Esophagus mucosa (tissue), 1 donor: ENCODE measurements at places on chromosomes 5 and 9.

GRCh38 chr5:81418606-81419005 is 24.7 kb upstream of the ACOT12 start:
- no peak for ATAC-seq

GRCh38 chr9:121589986-121590385 is 61.4 kb upstream of the DAB2IP start:
- no peak for ATAC-seq

- no peak for ATAC-seq
These were observed 15.5 kb downstream of the ZBTB34 start for GRCh38 chr9:126875756-126876510.

GRCh38 chr9:18480662-18481093 is 6.7 kb downstream of the ADAMTSL1 start:
- no peak for ATAC-seq

- ATAC-seq = no peak
These were observed 122.3 kb downstream of the GNAQ start for GRCh38 chr9:77909306-77909705.
